ENCODE measurements at places on chromosomes 3 and 15.

DNA sequence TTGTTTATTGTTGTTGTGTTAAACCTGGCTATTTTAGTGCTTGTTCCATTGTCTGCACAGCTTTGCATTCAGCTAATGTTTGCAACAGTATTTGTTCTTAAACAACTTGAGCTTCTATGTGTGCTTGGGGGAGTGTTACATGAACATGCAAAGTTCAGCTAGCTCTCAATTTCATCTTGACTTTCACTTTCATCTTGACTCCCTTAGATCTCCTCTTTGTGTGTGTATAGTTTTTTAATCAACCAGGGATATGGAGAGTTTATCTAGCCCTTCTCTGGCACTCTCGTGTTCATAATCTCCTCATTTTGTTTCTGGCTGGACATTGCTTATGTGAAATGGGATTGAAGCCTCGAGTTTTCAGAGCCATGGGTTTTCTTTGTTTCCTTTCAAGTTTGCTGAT is 212.4 kb upstream of the ZBTB20 start:
- no peak for DNase-seq

GRCh38 chr15:51908316-51908715 is 63.3 kb downstream of the LEO1 start:
- DNase-seq, result peak; percentile 28

DNA sequence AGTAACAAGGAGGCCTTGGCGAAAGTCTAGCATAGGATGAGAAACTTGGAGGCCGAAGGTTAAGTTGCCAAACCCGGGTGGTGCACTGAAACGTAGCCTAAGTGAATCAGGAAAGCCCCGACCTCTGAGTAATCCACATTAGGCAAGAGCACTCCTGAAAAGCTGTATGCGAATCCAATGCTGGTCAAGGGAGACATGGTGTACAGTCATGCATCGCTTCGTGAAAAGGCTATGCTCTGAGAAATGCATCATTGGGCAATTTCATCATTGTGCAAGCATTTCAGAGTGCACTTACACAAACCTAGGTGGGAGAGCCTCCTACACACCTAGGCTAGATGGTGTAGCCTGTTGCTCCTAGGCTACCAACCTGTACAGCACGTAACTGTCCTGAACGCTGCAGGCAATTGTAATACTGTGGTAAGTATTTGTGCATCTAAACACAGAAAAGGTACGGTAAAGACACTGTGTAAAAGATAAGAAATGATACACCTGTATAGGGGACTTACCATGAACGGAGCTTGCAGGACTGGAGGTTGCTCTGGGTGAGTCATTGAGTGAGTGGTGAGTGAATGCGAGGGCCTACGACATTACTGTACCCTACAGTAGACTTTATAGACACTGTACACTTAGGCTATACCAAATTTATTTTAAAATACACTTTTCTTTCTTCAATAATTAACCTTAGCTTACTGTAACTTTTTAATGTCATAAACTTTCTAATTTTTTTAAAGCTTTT is 222.5 kb downstream of the SHQ1 start:
- DNase-seq, result peak; percentile 95

DNA sequence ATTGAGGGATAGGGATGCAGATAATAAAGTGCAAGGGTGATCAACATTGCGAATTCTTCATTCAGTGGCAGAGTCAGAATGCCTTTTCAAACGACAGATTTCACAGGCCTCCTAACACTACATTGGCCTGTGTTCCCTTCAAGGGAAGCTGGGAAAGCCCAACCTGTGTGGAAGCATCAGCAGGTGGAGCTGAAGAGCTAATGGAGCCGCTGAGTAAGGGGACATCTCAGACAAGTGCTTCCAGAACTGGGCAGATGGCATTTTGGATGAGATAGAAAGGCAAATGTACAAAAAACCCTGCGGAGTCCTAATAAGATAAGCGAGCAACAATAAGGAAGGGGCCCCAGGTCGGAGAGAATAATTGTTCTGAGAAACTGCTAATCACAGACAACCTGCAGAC is 8.5 kb upstream of the SLC24A5 start:
- DNase-seq, result peak; percentile 7

- peak; percentile 65 for DNase-seq
Observed at GRCh38 chr3:72664184-72664975, 183.9 kb downstream of the SHQ1 start.

Measured in GM23248 (cell line).